ENCODE measurements at places on chromosomes 11 and 22. TPM values are rescaled to one million over a fixed set of nuclear protein-coding genes. Genes with fewer than 3 reads are reported as not detected.

The TRIM48 gene
- total RNA-seq = not detected

DNA sequence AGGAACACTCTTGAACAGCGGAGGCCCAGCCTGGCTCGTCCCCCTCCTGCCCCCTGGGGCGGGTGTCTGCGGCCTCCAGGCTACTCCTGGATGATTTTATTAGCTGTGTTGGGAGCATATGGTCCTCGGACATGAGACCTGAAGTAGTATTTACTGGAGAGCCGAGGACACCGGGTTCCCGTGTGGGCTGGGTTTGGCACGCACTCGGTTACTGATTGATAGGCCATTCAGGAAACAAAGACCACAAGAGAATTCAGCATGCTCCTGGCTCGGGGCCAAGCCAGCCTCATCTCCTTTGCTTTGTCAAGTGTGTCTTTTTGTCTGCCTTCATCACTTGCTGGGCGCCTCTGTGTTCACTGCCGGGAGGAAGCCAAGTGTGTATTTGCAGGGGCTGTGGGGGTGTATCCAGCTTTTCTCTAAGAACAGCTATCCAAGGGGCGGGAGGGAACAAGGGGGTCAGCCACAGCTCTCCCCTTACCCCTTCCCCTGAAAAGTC, 9.7 kb downstream of the FXYD2 start:
- DNase-seq = no peak

DNA sequence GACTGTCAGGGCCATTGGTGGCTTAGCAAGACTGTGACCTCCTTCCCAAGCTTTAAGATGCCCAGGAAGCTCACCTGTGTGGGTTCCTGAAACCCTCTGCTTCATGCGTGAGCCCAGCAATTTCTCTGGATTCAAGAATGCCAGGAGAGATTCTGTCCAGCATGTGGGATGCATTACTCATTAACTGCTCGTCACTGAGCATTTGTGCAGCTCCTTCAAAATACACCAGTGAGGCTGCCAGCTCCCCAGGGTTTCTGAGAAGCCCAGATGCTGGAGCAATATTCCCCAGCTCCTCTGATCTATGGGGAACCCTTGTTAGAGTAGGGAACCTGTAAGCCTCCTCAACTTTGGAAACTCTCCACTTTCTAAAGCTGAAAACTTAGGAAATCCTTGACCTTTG, 126.5 kb downstream of the CHST1 start:
- DNase-seq = no peak

- no peak for DNase-seq
These were observed 8.3 kb upstream of the ARL14EP start for GRCh38 chr11:30314625-30315024.
